ENCODE measurements at places on chromosomes 7 and 10.

GRCh38 chr10:11148142-11149028 is 130.7 kb downstream of the CELF2 start:
- no peak for DNase-seq
- no peaks in the 10 kb centered on the region for H3K4me1 ChIP-seq
- no peak overlapping the region for H3K4me3 ChIP-seq
- H3K27me3 ChIP-seq, result no peaks in the 10 kb centered on the region
- no peak overlapping the region for H3K27ac ChIP-seq

- DNase-seq, result no peak
- no peaks in the 10 kb centered on the region for H3K36me3 ChIP-seq
- no peak overlapping the region for H3K27ac ChIP-seq
- H3K4me3 ChIP-seq, result no peak overlapping the region
Measured at GRCh38 chr7:149415391-149416071, 45.3 kb downstream of the ZNF777 start.

GRCh38 chr7:142752376-142753225 is 3.3 kb downstream of the PRSS1 start:
- no peak for DNase-seq
- no peak overlapping the region for H3K4me3 ChIP-seq
- H3K36me3 ChIP-seq, result no peaks in the 10 kb centered on the region
- peaks cover 2% of the 10 kb centered on the region for H3K27me3 ChIP-seq
- no peak overlapping the region for H3K27ac ChIP-seq

DNA sequence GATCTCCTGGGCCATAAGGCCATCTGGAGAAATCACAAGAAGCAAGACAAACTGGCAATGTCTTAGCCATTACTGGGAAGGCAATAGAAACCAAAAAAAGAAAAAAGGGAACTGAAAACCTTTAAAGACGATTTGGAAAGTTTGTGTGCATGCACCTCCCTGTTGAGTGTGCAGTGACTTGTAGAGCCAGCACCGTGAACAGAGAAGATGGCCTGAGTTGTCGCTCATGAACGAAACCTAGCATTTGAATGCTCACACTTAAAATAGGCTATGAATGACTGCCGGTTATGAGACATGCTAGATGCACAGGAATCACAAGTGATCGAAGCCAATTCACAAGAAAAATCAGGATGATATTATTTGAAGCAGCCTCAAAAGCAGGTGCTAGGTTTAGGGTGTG is 151.3 kb upstream of the ADO start:
- DNase-seq, result no peak
- no peak overlapping the region for H3K27ac ChIP-seq
- no peak overlapping the region for H3K4me3 ChIP-seq
- no peaks in the 10 kb centered on the region for H3K27me3 ChIP-seq
- H3K4me1 ChIP-seq, result no peaks in the 10 kb centered on the region

DNA sequence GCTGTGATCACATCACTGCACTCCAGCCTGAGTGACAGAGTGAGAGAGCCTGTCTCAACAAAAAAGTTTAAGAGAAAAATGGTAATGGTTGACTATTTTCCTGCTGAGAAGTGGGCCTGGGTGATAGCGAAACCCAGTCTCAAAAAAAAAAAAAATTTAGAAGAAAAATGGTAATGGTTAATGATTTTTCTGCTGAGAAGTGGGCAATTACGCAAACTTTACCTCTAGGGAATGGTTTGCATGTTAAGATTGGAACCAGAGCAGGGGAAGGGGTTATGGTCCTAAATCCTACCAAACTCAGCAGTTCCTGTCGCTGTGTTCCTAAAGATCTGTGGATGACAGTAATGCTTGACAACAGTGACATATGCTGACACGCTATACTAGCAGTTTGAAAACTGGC is 130.5 kb upstream of the RHEB start:
- peaks cover 6% of the 10 kb centered on the region for H3K4me1 ChIP-seq
- H3K27me3 ChIP-seq, result no peaks in the 10 kb centered on the region
- DNase-seq, result no peak
- peak overlapping the region; percentile 87 for H3K27ac ChIP-seq
- no peak overlapping the region for H3K4me3 ChIP-seq

GRCh38 chr7:121279060-121279620 is 49.7 kb upstream of the WNT16 start:
- no peak overlapping the region for H3K27ac ChIP-seq
- no peaks in the 10 kb centered on the region for H3K27me3 ChIP-seq
- DNase-seq, result no peak
- peaks cover 23% of the 10 kb centered on the region for H3K36me3 ChIP-seq
- no peak overlapping the region for H3K4me3 ChIP-seq

DNA sequence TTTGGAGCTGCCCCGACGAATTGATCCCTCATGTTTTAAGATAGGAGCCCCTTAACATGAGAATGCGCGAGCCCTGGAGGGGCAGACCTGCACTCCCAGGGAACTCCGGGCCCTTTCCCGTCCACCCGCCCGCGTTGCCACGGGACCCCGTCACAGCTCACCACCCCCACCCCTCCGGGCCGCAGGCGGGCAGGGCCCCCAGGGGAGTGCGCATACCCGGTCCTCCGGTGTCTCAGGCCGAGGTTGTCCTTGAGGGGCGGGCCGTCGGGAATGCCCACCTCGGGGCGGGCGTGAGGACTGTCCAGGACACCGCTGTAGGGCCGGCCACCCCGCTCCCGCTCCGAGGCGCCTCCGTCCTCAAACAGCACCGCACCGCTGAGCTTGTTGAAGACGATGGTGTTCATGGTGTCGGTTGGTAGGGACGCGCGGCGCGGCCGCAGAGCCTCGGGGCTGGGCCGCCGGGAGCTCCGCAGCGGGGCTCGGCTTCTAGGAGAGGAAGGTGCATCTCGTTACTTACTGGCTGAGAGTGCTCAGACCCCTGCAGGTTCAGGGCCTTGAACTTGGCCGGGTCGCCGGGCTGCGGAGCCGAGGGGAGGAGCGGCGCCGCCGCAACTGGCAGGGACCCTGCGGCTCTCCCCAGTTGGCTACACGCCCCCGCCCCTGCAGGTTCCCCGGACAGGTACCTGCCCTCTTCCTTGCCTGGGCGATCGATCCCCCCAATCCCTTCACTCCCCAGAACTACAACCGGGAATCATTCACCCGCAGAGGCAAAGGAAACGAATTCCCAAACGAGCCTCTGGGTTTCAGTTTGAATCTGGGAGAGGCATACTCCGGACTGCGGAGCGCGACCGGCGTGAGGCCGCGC is 2.4 kb downstream of the MKX start:
- no peak for DNase-seq
- H3K4me3 ChIP-seq, result peak overlapping the region; percentile 78
- H3K4me1 ChIP-seq, result peaks cover 51% of the 10 kb centered on the region
- H3K27ac ChIP-seq, result peak overlapping the region; percentile 75

GRCh38 chr7:79361214-79361613 is 92.3 kb downstream of the MAGI2 start:
- no peaks in the 10 kb centered on the region for H3K27me3 ChIP-seq
- H3K4me3 ChIP-seq, result no peak overlapping the region
- DNase-seq, result no peak

DNA sequence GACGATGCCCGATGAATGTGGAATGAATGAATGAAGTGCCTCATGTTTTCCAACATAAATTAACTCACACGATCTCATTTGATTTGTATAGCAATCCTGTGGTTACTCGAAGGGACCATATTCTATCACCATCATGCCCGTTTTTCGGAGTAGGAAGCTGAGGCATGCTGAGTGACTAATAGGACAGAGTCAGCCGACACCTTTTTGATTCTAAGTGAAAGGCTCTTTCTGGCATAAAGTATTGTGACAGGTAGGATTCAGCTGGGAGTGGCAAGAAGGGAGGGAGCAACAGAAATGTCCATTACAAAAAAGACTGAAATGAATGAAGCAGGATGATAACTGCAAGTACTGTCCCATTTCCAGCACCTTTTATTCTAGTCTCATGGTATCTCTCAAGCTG is 55.7 kb downstream of the KLRG2 start:
- no peak for DNase-seq
- no peak overlapping the region for H3K27ac ChIP-seq
- H3K4me1 ChIP-seq, result no peaks in the 10 kb centered on the region
- peaks cover 16% of the 10 kb centered on the region for H3K36me3 ChIP-seq
- no peak overlapping the region for H3K4me3 ChIP-seq

DNA sequence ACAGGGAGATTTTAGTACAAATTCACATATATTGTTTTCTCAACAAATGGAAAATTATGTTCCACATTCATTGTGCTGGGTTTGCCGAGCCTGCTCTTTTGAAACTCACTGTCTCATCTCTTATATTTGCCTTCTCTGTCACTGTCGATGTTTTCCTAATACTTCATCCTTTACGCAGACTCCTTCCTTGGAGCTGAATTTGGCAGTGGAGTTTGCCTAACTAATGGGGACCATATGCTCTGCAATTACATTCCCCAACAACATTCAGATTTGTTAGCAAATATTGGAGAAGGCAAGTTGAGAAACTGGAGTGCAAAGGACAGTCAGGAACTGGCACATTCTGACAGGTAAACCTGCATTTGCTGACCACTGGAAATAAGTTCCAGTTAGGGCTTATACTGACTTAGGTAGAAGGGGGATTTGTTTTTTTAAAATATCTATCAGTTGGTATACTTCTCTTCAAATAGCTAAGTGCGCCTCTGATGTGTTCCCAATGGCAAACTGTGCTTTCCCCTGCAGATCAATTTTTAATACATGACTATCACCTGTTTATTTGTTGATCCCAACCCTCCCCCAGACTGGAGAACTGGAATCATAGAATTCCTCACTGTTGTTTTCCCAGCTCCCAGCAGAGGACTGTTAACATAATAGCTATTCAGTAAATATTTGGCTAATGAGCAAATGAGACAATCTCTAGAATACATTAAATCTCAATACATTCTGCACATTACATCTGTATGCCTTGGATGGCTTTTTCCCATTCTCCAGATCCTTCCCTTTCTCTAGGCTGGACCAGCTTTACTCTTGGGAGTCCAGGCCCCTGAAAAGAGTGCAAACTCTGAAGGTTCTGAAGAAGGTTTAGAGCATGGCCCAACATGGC is 769.3 kb downstream of the KCNMA1 start:
- H3K36me3 ChIP-seq, result no peaks in the 10 kb centered on the region
- H3K27ac ChIP-seq, result no peak overlapping the region
- H3K27me3 ChIP-seq, result no peaks in the 10 kb centered on the region
- H3K4me3 ChIP-seq, result no peak overlapping the region

DNA sequence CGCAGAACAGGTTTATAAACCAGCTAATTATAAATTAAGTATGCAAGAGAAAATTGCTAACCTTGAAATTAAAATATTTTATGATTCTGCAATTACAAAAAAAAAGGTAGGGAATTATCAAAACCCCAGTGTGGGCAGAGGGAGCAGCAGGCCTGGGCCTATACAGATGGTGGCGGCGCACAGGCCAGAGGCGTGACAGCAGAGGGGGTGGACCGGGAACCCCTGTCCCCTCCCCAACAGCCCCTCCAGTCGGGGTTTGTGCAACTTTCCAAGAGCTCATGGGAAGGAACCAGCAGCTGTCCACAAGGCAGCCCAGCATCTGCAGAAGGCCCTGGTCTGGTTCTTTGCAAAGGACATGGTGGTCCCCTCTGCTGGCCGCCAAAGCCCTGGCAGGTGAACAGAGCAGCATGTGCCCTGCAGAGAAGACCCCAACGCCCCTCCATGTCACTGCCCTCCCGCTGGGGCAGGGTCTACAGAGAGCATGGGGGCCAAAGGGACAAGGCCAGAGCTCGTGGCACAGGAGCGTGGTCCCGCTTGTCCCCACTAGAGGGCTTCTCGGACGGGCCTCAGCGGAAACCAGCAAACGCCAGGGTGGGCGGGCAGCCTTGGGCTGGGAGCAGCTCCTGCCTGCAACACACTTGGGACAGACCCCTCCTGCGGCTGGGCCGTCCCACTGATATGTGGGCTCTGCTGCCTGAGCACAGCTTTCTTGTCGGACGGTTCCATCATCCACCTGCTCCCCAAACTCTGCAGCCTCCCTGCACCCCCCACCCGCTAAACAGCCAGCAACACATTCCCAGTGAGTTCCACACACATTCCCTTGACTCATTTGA is 75.1 kb downstream of the EBF3 start:
- H3K4me1 ChIP-seq, result no peaks in the 10 kb centered on the region
- DNase-seq, result peak; percentile 59
- H3K4me3 ChIP-seq, result no peak overlapping the region
- no peaks in the 10 kb centered on the region for H3K36me3 ChIP-seq

DNA sequence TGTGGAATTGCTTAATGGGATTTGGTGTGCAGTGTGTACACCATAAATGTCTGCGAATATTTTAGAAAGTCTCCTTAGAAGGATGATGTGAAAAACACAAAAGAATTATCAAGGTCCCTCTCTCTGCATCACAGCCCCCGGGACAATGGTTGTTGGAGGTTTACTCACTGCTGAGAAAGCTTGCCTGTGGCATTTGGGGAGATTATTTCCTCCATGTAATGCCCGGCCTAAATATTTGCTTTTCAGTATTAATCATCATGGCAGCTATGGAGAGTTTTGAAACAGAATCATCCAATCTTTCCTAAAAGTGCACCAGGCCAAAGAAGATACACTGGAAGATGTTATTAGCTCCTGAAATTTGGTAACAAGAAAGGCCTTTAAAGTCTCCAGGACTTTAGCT is 113.8 kb upstream of the ADCY1 start:
- H3K27ac ChIP-seq, result no peak overlapping the region
- no peak for DNase-seq
- no peaks in the 10 kb centered on the region for H3K4me1 ChIP-seq
- H3K36me3 ChIP-seq, result no peaks in the 10 kb centered on the region
- no peak overlapping the region for H3K4me3 ChIP-seq

DNA sequence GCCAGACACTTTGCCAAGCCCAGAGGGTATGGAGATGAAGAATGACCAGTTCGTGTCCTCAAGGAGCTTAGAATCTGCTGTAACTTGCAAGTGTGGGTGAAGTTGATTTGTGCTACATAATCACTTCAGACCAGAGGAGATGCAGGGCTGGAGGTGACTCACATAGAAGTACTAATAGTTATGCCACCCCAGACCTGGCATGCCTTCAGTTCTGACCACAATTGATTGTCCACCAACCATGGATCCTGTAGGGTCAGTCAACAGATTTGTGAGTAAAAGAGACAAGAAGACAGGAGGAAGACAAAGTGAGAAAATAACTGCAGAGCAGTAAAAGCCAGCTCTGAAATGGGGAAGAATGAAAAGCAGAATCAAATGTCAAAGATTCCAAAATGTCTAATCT is 51.2 kb upstream of the BMPER start:
- H3K27ac ChIP-seq, result no peak overlapping the region
- H3K4me1 ChIP-seq, result no peaks in the 10 kb centered on the region
- no peaks in the 10 kb centered on the region for H3K27me3 ChIP-seq
- H3K36me3 ChIP-seq, result no peaks in the 10 kb centered on the region

- no peak overlapping the region for H3K27ac ChIP-seq
- H3K4me3 ChIP-seq, result no peak overlapping the region
- no peak for DNase-seq
- H3K36me3 ChIP-seq, result no peaks in the 10 kb centered on the region
Measured at GRCh38 chr10:103672345-103672744, 178.8 kb downstream of the NEURL1 start.

GRCh38 chr7:90425376-90425775 is 22.1 kb downstream of the CLDN12 start:
- no peaks in the 10 kb centered on the region for H3K4me1 ChIP-seq
- no peak overlapping the region for H3K27ac ChIP-seq
- no peak for DNase-seq
- H3K36me3 ChIP-seq, result no peaks in the 10 kb centered on the region
- H3K27me3 ChIP-seq, result no peaks in the 10 kb centered on the region
